ENCODE measurements at places on chromosomes 6 and 20. TPM values are rescaled to one million over a fixed set of nuclear protein-coding genes. Genes with fewer than 3 reads are reported as not detected.

Gene RPL7L1
- polyA plus RNA-seq: 47.8 TPM

Gene OLIG3
- polyA plus RNA-seq: not detected

Gene BTBD3
- polyA plus RNA-seq: 10.7 TPM

Gene GPR6
- polyA plus RNA-seq: not detected

Gene GPLD1
- polyA plus RNA-seq: 0.44 TPM

Gene LY6G5B
- 4.7 TPM for polyA plus RNA-seq

Gene PCK1
- polyA plus RNA-seq: 0.76 TPM

Gene WFDC10B
- polyA plus RNA-seq: not detected

Gene ECT2L
- 0.08 TPM for polyA plus RNA-seq

Gene CDC5L
- polyA plus RNA-seq: 5.4 TPM

DNA sequence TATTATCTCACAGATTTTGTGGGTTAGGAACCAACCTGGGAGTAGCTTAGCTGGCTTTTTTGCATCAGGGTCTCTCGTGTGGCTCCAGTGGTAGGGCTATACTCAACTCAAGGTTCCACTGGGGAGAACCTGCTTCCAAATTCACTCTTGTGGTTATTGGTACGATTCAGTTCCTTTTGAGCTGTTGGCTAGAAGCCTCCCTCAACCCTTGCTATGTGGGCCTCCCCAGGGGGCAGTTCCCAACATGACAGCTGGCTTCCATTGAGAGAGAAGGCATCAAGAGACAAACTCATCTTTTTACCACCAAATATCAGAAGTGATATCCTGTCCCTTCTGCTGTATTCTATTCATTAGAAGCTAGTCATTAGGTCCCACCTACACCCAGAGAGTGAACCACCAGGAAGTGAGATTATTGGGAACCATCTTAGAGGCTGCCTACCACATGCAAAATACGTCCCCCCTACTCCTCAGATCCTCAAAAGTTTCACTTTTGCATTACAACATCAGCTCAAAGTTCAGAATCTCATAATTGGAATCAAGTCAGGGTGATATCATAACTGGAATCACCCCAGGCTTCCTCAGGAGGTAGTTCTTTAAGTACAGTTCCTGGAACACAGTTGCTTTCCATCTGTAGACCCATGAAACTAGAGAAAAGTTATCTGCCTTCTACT is 30.9 kb downstream of the MKKS start:
- DNase-seq: no peak

DNA sequence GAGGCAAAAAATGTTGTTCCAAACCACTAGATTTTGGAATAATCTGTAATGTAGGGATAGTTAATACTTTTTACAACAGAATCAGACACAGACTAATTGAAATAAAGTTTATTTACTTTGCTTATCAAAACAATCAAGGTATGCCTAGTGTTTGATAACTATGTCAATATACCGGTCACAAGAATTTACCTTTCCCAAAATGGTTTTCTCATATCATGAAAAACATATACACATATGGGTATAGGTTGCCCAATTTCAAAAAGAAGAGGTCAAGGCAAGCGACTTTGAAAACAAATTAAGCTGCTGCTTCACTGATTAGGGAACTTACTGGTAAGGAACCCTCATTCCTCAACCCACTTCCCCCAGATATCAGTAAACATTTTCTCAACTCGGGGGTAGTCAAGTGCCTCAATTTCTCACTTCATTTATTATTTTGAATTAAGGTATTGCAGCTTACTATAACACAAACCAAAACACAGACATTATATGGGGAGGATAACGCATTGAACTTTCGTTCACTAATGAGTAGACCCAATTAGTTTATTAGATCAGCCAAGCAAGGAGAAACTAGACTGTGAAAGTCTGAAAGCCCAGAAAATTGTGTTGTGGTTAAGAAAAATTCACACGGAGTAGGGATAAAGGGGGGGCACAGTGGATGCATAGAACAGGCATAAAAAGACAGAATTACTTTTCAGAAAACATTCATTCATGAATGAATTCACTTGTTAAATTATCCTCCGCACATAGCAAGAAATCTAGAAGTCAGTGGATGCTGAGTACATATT is 9.0 kb upstream of the ELOVL5 start:
- no peak for DNase-seq

DNA sequence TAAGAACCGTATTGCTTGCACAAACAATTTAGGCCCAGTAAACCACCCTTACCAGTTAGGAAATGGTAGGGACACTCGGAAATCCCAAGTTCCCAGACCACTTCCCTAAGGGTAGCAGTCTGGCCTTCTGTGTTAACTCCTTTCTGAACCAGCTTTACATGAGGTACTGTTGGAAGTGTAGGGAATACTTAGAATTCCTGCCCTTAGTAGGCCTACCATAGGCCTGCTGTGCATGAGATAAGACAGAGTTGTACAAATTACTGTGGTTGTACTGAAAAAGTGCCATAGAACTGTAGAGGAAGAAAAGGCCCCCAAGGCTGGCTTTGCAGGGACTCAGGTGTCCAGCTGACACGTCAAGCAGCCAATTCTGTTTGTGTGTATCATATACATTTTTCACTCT is 11.1 kb downstream of the RPRD1B start:
- no peak for DNase-seq

DNA sequence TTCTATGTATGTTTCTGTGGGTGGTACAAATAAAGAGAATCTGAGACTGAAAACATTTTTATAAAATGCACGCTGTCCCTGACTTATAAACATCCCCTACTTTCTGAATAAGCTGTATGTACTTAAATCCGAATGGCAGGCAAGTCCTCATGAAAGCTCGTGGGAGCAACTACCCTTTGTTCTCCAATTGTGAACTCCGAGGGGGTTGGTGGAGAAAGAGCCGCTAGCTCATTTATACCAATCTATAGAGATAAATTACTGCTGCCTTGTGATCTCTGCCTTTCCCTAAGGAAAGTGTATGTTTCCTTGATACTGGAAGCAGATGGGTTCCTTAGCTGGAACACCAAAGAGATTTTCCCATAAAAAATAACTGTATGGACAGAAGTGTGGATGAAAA is 84.5 kb downstream of the GJA10 start:
- DNase-seq: no peak

GRCh38 chr6:41763470-41763869 is 16.2 kb downstream of the FRS3 start:
- DNase-seq: peak; percentile 62

GRCh38 chr6:125866433-125866832 is 75.7 kb downstream of the NCOA7 start:
- DNase-seq: no peak

- DNase-seq: peak; percentile 37
Observed at GRCh38 chr6:21151119-21151518, 442.4 kb upstream of the SOX4 start.

- DNase-seq: peak; percentile 86
Observed at GRCh38 chr6:41713159-41713649, 22.2 kb downstream of the TFEB start.

DNA sequence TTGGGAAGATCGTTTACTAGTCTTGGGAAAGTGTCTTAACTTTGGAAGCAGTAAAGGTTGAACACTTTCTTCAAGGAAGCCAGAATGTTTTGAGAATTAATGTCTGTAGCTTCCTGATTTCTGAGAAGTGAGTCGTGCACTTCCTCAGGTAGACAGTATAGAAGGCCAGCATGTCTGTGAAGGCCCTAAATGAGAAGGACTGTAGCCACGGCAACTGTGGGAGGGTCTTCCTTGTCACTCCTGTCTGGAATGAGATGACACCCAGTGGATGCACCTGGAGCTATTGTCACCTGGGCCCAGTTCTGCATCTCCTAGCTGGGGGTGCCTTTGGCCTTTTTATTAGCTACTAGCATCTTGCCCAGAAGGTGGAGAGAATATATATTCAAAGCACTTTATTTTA is 8.8 kb downstream of the STX16 start:
- DNase-seq: no peak

DNA sequence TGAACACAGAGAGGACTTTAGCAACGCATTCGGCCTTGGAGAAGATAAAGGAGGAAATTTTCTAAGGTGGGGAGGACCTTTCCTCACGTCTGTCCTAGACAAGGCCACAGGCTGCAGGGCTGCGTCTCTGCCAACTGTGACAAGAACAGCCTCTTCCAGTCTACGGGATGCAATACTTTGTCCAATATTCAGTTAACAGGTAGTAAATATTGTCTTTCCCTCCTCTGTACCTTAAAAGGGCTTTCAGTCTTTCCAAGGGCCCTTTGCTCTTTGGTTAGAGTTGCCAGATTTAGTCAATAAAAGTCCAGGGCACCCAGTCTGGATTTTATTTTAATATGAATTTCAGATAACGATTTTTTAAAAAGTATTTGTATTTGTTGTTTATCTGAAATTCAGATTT is 78.2 kb downstream of the ELOVL4 start:
- DNase-seq: no peak

GRCh38 chr6:2733324-2733723 is 17.4 kb downstream of the MYLK4 start:
- peak; percentile 59 for DNase-seq

DNA sequence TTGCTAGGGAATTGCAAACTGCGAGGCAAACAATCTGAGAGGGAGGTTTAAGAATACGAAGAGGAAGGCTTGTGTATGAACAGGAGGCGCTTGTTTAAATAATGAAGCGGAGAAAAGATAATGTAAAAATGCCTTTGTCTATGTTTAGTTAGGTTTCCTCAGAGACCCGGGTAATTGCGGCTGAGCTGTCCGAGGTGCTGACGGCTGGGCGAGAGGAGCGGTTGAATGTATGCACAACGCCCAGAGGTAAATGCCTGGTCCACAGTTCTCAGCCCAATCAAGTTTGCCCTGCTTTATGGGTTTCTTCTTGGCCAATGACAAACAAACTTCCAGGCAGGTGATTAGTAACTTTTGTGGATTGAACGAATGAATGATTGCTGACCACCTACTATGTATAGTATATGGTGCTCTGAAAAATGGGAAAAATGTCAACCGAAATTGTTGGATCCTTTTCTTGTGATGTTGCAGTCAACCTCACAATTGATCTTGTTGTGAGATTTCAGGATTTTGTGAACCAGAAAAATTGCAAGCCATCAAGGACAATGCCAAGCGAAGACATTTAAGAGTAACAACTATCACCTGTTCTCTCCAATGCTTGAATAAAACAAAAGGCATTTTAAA is 38.3 kb upstream of the SLC32A1 start:
- peak; percentile 85 for DNase-seq

GRCh38 chr6:51283723-51284355 is 465.2 kb downstream of the TFAP2B start:
- DNase-seq: no peak

DNA sequence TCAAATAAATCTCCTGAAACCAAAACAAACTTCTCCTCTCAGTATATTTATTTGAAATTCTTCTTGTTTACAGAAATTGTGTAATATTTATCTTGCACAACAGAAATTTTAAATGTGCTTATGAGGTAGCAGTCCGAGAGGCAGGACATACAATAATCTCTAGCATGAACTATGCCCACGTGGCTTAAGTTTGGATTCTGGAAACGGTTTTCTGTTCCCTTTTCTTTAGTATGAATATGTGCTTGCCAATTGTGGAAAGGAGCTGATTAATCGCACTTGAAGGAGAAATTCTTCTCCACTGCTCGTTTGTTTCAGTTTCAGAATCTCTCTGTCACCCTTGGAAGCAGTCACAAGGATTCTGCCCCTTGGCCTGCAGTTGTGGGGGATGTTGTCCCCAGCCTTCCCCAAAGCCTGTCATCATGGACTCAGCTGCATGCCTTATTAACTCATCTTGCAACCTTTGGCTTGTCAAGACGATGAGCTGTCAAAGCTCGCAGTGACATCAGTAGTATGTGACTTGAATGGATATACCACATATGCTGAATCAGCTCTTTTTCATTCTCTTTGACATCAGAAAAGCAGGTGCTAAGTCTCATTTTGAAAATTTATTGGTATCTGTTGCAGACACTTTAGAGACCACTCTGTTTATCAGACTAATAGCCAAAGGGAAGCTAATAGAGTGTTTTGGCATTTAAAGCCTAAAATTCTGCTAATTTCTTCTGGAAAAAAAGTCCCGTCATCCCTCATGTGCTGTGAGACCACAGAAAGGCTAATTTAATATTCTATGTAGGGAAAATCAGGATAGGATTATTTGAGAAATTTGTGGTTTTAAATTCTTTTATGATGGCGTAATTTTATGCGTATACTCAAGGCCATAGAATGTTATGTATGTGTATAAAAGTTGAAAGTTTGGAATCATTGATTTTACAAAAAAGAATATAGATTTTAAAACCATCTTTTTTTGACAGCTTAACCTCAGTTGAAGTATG is 186.8 kb downstream of the ARID1B start:
- DNase-seq: peak; percentile 65

- peak; percentile 54 for DNase-seq
Observed at GRCh38 chr20:45822857-45823256, 4.3 kb downstream of the TNNC2 start.

GRCh38 chr20:46063652-46064054 is 26.1 kb downstream of the NCOA5 start:
- no peak for DNase-seq

GRCh38 chr6:43870660-43871061 is 100.7 kb downstream of the VEGFA start:
- no peak for DNase-seq

GRCh38 chr6:167415441-167415961 is 90.6 kb downstream of the TTLL2 start:
- DNase-seq: no peak

GRCh38 chr6:39344821-39345280 is 22.3 kb upstream of the KCNK16 start:
- DNase-seq: no peak

- no peak for DNase-seq
Observed at GRCh38 chr6:116072368-116072767, 11.7 kb upstream of the FRK start.

DNA sequence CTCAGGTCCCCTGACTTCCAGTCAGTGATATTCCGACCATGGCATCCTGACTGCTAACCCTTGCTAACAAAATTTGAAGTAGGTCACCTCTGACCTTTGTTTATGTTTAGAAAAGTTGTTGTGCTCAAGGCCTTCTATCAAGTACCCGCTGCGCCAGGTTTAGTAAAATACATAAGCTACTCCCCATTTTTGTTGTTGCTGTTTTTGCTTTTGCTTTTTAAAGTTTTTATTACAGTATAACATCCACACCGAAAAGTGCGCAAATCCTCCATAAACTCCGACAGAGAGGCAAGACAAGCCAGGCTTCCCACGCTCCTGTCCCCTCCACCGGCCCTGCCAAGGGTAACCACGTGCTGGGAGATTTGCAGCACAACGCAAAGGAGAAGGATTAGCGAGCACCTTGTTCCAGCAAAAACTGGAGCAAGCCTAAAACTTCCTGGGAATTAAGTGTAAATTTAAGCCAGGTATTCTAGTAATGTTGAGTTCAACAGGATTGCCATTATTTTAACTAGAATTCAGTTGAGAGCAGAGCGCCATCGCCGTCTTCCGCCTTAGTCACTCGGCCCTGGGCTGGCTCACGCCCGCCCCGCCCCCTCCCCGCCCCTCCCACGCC is 17.8 kb upstream of the HMGN4 start:
- DNase-seq: no peak
